ENCODE measurements at places on chromosomes 2 and 18. TPM values are rescaled to one million over a fixed set of nuclear protein-coding genes. Genes with fewer than 3 reads are reported as not detected.

DNA sequence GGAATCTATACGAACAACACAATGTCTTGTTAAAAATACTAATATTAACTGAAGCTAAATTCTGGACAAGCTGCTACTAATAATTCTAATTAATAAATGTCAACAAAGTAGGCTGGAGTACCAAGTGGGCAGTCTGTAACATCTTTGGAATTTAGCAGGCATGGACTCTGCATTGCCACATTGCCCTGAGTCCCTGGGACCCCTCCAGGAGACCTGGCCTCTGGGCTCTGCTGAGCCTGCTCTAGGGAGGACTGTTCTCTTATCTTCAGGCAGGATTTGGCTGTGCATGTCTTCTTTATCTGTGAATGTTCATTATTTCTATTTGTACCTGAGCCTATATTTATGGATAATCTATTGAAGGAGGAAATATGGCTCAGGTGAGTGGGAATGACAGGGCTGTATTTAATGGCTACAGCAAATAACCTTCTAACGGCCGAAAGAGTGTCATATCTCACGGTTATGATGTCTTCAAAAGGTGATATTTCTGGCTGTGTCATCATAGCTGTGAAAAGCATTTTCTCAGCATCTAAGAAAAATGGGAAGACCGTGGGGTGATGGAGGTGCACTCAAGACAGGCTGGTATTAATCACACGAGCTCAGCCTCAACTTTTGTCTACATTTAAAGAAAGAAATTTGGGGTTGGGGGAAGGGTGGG, 28.6 kb upstream of the SETBP1 start:
- H3K4me1 ChIP-seq, result no peaks in the 10 kb centered on the region
- no peak overlapping the region for H3K27ac ChIP-seq
- H3K27me3 ChIP-seq, result no peaks in the 10 kb centered on the region
- DNase-seq, result no peak

- no peaks in the 10 kb centered on the region for H3K27me3 ChIP-seq
- H3K27ac ChIP-seq, result no peak overlapping the region
- no peaks in the 10 kb centered on the region for H3K36me3 ChIP-seq
- H3K4me3 ChIP-seq, result no peak overlapping the region
These were observed 95.7 kb downstream of the BIRC6 start for GRCh38 chr2:32452338-32453064.

The IL1R2 gene
- polyA plus RNA-seq, result 3.4 TPM

GRCh38 chr2:65867446-65867845, 435.0 kb upstream of the SPRED2 start:
- H3K27ac ChIP-seq, result no peak overlapping the region
- DNase-seq, result no peak
- H3K4me3 ChIP-seq, result no peak overlapping the region
- no peaks in the 10 kb centered on the region for H3K27me3 ChIP-seq

The EMX1 gene
- polyA plus RNA-seq, result not detected

GRCh38 chr18:45738660-45739059, 14.7 kb downstream of the SLC14A1 start:
- no peaks in the 10 kb centered on the region for H3K4me1 ChIP-seq
- H3K27ac ChIP-seq, result no peak overlapping the region
- H3K36me3 ChIP-seq, result no peaks in the 10 kb centered on the region
- no peaks in the 10 kb centered on the region for H3K27me3 ChIP-seq

GRCh38 chr18:62885804-62886203, 170.5 kb downstream of the PHLPP1 start:
- no peak for DNase-seq
- peaks cover 6% of the 10 kb centered on the region for H3K4me1 ChIP-seq
- no peak overlapping the region for H3K4me3 ChIP-seq
- no peaks in the 10 kb centered on the region for H3K36me3 ChIP-seq
- no peak overlapping the region for H3K27ac ChIP-seq
- no peaks in the 10 kb centered on the region for H3K27me3 ChIP-seq

DNA sequence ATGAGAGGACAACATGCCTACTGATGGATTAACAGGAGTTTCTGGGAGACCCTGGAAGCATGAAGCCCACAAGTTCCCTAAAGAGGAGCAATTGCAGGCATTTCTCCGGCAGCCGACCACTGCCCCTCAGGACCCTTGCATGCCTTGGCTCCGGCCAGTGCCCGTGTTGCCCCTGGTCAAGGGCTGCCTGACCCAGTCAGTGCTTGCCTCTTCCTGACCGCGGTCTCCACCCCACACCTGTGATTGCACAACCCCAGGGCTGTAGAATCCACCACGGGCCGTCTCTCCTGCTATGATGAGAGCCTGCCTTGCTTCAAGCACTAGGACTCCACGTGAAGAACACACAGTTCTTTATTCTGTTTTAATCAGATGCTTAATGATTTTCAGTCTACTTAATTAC, 127.5 kb downstream of the GLI2 start:
- no peak overlapping the region for H3K27ac ChIP-seq
- DNase-seq, result peak; percentile 44
- no peaks in the 10 kb centered on the region for H3K36me3 ChIP-seq
- no peaks in the 10 kb centered on the region for H3K27me3 ChIP-seq
- H3K4me3 ChIP-seq, result no peak overlapping the region

The FBXO15 gene
- not detected for polyA plus RNA-seq

DNA sequence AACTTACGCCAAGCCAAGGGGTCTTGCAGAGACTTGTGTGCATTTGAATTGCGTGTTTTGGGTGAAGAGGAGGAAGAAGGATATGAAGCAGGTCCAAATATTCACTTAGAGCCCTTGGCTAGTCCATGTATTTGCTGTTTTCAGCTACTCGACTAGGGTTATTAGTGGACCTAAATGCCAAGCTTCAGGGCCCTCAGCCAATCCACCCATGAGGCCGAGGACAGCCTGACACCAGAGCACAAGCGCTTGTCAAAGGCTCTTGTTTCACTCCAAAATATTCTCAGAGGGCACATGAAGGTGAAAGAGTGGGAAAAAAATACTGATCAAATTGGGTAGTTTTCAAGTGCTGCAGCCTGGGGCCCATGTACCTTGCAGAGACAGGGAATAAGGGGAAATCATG, 174.8 kb upstream of the ACAA2 start:
- no peaks in the 10 kb centered on the region for H3K36me3 ChIP-seq
- DNase-seq, result no peak
- H3K4me1 ChIP-seq, result peaks cover 7% of the 10 kb centered on the region
- H3K27me3 ChIP-seq, result no peaks in the 10 kb centered on the region
- H3K4me3 ChIP-seq, result no peak overlapping the region
- no peak overlapping the region for H3K27ac ChIP-seq

GRCh38 chr2:197599285-197599965, 76.0 kb downstream of the RFTN2 start:
- no peak for DNase-seq
- no peaks in the 10 kb centered on the region for H3K27me3 ChIP-seq
- no peaks in the 10 kb centered on the region for H3K36me3 ChIP-seq
- H3K4me1 ChIP-seq, result no peaks in the 10 kb centered on the region
- H3K4me3 ChIP-seq, result no peak overlapping the region

- H3K27me3 ChIP-seq, result no peaks in the 10 kb centered on the region
- H3K4me1 ChIP-seq, result no peaks in the 10 kb centered on the region
- no peak overlapping the region for H3K4me3 ChIP-seq
- no peak for DNase-seq
- no peak overlapping the region for H3K27ac ChIP-seq
- H3K36me3 ChIP-seq, result no peaks in the 10 kb centered on the region
These were observed 325.4 kb upstream of the CDH7 start for GRCh38 chr18:65425366-65425765.

The FIGN gene
- 0.08 TPM for polyA plus RNA-seq

GRCh38 chr2:200943527-200944105, 19.8 kb downstream of the ORC2 start:
- H3K27ac ChIP-seq, result no peak overlapping the region
- H3K36me3 ChIP-seq, result peaks cover 12% of the 10 kb centered on the region
- H3K4me3 ChIP-seq, result no peak overlapping the region
- no peak for DNase-seq

- peaks cover 100% of the 10 kb centered on the region for H3K36me3 ChIP-seq
- H3K4me1 ChIP-seq, result peaks cover 8% of the 10 kb centered on the region
- peak; percentile 53 for DNase-seq
- no peaks in the 10 kb centered on the region for H3K27me3 ChIP-seq
- H3K27ac ChIP-seq, result peak overlapping the region; percentile 15
- no peak overlapping the region for H3K4me3 ChIP-seq
These were observed 99.5 kb downstream of the USP40 start for GRCh38 chr2:233466991-233467603.

DNA sequence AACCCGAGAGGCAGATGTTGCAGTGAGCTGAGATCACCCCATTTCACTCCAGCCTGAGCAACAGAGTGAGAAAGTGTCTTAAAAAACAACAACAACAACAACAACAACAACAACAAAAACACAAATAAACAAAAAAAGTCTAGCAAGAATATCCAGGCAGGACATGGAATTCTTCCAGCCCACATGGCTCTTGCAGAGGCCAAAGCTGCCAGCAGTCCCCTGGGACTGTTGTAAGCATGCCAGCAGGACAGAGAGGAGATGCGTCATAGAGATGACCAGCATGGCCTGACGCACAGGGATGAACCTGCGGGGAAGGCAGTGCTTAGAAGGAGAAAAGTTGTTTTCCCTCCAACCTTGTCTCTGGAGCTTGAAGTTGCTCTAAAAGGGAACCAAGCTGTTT, 182.3 kb upstream of the PGAP1 start:
- H3K27ac ChIP-seq, result peak overlapping the region; percentile 43
- H3K4me3 ChIP-seq, result no peak overlapping the region
- no peaks in the 10 kb centered on the region for H3K27me3 ChIP-seq
- no peaks in the 10 kb centered on the region for H3K36me3 ChIP-seq

The MARCHF4 gene
- 0.01 TPM for polyA plus RNA-seq

The TSGA10 gene
- polyA plus RNA-seq, result 0.08 TPM

The SEPTIN10 gene
- polyA plus RNA-seq, result 20.6 TPM

The RBKS gene
- 4.6 TPM for polyA plus RNA-seq

DNA sequence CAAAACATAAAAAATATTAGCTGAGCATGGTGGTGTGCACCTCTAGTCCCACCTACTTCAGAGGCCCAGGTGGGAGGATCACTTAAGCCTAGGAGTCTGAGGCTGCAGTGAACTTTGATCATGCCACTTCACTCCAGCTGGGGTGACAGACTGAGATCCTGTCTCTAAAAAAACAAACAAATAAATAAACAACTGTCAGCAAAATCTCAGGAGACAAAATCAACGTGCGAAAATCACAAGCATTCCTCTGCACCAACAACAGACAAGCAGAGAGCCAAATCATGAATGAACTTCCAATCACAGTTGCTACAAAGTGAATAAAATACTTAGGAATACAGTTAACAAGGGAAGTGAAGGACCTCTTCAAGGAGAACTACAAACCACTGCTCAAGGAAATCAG, 58.8 kb downstream of the TBR1 start:
- H3K27me3 ChIP-seq, result no peaks in the 10 kb centered on the region
- DNase-seq, result no peak
- no peaks in the 10 kb centered on the region for H3K36me3 ChIP-seq
- H3K4me3 ChIP-seq, result no peak overlapping the region

The PAX3 gene
- 1.9 TPM for polyA plus RNA-seq

DNA sequence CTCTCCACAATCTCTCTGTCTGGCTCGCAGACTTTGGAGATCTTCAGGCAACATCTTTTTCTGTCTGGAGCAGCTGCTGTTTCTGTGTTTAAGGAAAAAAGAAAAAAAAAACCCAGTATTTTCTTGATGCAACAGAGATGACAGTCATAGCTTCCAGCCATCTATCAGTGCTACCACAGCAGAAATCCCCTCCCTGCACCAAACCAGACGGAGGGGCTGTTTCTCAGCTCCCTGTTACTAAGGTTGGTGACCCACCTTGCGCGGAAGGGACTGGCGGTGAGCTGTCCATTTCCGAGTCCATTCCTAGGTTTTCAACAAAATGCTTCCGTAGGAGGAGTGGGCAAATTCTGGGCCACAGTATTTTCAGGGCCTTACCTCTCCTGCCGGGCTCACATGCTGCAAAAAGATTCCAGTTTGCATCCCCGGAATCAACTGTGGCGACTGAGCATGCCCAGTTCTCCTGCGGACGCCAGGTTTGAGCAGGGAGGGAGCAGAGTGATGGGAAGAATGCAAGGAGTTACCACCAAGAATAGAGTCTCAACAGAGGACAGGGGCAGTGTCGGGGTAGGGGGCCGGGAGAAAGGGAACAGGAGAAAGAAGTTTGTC, 1.2 kb downstream of the SLC4A10 start:
- no peak overlapping the region for H3K27ac ChIP-seq
- H3K4me1 ChIP-seq, result no peaks in the 10 kb centered on the region
- H3K36me3 ChIP-seq, result no peaks in the 10 kb centered on the region
- DNase-seq, result no peak

- H3K4me3 ChIP-seq, result no peak overlapping the region
- H3K36me3 ChIP-seq, result no peaks in the 10 kb centered on the region
- no peaks in the 10 kb centered on the region for H3K4me1 ChIP-seq
These were observed 130.3 kb upstream of the RAB12 start for GRCh38 chr18:8478968-8479370.

DNA sequence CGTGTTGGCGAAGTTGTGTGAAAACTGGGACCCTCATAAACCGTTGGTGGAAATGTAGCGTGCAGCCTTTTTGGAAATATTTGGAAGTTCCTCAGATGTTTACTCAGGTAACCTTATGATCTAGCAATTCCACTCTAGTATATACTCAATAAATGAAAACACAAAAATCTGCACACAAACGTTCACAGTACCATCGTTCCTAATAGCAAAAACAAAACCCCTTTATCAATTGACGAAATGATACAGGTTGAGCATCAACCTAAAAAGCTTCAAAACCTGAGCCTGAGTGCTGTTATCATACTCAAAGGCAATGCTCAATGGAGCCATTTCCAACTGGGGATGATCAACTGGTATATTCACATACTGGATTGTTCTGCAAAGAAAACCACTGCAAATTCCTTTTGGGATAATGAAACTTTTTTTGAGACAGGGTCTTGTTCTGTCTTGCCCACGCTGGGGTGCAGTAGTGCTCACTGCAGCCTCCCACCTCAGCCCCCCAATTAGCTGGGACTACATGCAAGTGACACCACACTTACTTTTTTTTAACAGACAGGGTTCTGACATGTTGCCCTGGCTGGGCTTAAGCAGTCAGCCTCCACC, 777 bp upstream of the C18orf32 start:
- H3K27ac ChIP-seq, result peak overlapping the region; percentile 98
- peaks cover 33% of the 10 kb centered on the region for H3K4me1 ChIP-seq
- no peaks in the 10 kb centered on the region for H3K27me3 ChIP-seq
- H3K36me3 ChIP-seq, result peaks cover 51% of the 10 kb centered on the region
- peak overlapping the region; percentile 95 for H3K4me3 ChIP-seq
- no peak for DNase-seq

DNA sequence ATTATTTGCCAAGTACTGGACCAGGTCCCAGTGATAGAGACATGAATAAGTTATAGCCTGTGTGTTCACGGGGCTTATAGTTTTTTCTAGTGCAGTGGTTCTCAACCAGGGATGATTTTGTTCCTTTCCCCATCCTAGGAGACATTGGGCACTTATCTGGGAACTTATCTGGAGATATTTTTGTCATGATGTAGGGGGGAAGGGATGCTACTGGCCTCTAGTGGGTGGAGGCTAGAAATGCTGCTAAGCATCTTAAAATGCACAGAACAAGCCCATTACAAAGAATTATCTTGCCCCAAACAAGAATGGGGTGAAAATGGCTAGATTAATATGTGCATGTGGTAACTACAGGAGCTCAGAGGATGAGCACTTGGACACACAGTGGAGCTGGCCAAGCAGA, 75.2 kb downstream of the KLHL29 start:
- H3K4me3 ChIP-seq, result no peak overlapping the region
- no peak overlapping the region for H3K27ac ChIP-seq
- H3K36me3 ChIP-seq, result no peaks in the 10 kb centered on the region
- DNase-seq, result no peak
- H3K27me3 ChIP-seq, result no peaks in the 10 kb centered on the region
- H3K4me1 ChIP-seq, result no peaks in the 10 kb centered on the region

All from psoas muscle (tissue), 8 donors.